ENCODE measurements at places on chromosomes 13 and 19.

- DNase-seq: no peak
Observed at GRCh38 chr13:79655509-79655908, 174.6 kb downstream of the NDFIP2 start.

GRCh38 chr19:51552996-51553725 is 17.9 kb upstream of the ZNF175 start:
- DNase-seq: no peak

DNA sequence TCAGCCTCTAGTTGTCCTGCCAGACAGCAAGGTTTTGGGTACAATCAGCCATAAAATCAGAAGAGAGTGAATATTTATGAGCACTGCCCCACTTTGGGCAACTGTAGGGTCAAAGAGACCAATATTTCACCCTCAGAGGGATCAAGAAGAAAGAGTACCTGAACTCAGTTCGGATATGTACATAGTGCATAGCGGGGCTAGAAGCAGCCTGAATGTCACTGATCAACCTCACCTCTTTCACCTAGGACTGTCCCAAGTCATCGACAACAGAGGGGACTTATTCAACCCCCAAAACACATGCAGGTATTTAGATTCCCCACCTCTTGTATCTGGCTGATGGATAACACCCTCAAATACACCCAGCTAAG is 446.9 kb downstream of the COG6 start:
- no peak for DNase-seq

DNA sequence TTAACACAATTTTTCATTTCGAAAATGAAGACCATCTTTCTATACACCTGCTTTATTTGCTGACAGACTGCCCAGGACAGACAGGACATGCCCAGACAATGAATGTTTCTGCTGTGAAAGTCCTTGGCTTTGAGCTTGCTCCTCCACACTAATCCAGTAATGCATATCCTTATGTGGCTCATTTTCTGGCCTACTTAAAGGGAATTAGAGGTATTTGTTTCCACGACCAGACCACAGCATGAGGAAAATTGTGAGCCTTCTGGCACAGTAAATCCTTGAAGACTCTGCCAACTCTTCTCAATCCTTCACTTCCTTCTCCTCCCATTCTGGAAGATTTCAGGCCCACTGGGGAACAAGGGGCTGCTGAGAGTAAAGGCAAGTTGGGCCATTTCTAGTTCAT is 25.7 kb downstream of the CCDC70 start:
- DNase-seq: no peak

GRCh38 chr13:50592412-50593155 is 250.9 kb downstream of the DLEU7 start:
- DNase-seq: no peak

GRCh38 chr19:49801401-49801888 is 11.6 kb downstream of the FUZ start:
- no peak for DNase-seq

- no peak for DNase-seq
Observed at GRCh38 chr13:42398533-42398932, 126.6 kb downstream of the AKAP11 start.

DNA sequence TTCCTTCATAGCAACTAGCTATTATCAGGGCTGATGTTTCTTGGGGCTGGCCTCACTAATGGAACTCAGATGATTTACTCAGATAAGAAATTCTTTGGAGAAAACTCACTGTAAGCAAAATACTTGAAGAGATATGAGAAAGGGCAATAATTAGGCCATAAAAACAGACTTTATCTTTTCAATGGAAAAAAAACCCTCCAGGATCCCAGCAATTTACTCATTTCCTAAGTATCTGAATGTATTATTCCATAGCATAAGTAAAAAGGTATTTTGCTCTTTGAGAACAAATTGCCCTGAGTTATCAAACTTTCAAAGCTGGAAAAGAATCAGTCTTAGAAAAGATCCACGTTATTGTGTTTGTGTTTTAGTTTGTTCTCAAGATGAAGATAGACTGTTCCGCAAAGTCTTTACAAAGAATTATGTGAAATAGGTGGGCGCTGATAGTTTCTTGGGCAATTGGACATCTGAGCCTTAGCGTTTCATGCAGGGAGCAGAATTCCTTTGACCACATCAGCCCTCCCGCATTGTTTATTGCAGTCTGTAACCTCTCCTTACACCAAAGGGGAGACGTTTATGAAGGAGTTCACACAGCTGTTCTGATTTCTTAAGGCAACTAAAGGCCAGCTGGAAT is 29.1 kb upstream of the CSNK1A1L start:
- no peak for DNase-seq

DNA sequence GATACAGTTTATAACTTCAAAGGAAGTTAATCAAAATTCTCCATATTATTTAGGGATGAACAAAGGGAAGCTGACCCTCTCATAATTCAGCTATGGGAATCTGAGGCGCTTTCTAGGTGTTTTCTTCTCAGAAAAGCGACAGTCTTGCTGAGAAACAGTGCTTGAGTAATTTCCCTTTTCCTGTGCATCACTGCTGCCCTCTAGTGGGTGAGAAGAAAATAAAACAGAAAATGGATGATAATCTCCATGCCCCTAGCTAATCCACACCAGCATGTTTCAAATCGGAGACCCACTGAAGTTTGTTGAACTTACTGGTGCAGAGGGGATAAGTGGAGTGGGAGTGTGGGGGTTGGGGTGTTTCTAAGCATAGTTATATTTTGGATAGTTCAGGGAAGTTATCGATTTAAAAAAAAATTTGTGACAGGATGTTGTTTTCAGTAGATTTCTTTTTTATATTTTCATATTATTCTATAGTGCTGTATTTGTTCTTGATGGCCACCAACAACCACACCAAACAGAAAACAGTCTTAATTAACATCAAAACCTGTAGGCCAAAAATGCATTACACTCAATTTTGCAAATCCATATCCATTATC is 21.4 kb downstream of the LCP1 start:
- DNase-seq: no peak

GRCh38 chr13:71645467-71645866 is 221.5 kb downstream of the DACH1 start:
- DNase-seq: no peak

GRCh38 chr13:21698817-21699679 is 28.2 kb downstream of the FGF9 start:
- no peak for DNase-seq

DNA sequence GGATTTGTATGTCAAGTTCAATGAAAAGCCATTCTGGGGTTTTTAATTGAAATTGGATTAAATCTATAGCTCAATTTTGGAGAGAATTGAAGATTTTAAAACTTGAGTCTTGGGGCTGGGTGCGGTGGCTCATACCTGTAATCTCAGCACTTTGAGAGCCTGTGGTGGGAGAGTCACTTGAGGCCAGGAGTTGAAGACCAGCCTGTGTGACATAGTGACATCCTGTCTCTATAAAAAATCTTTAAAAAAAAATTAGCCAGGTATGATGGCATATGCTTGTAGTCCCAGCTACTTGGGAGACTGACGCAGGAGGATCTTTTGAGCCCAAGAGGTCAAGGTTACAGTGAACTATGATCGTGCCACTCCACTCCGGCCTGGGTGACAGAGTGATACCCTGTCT is 41.2 kb downstream of the VAV1 start:
- DNase-seq: no peak
